ENCODE measurements at places on chromosomes 6 and 20. TPM values are rescaled to one million over a fixed set of nuclear protein-coding genes. Genes with fewer than 3 reads are reported as not detected.

Gene MAFB
- total RNA-seq = 6.1 TPM

Gene SLC22A7
- total RNA-seq = not detected

Gene C2
- 0.71 TPM for total RNA-seq

Gene B3GALT4
- total RNA-seq = 2.7 TPM

Gene PLG
- not detected for total RNA-seq

Gene RBPJL
- not detected for total RNA-seq

Gene EMILIN3
- total RNA-seq = not detected

Gene DHX35
- total RNA-seq = 11.1 TPM

Gene DNAH8
- total RNA-seq = under 0.01 TPM

Gene BEND6
- total RNA-seq = 3.5 TPM

Gene OPRM1
- not detected for total RNA-seq

Gene SLC22A2
- total RNA-seq = not detected

Gene LIN28B
- not detected for total RNA-seq

Gene DLK2
- total RNA-seq = 4.8 TPM

Gene MRAP2
- total RNA-seq = under 0.01 TPM

Gene NAPB
- 10.6 TPM for total RNA-seq

Gene CENPB
- 67.3 TPM for total RNA-seq

Gene TINAG
- total RNA-seq = not detected

Gene MDFI
- 67.1 TPM for total RNA-seq

Gene C6orf15
- 0.34 TPM for total RNA-seq

Gene SH3BGRL2
- total RNA-seq = 12.2 TPM

Gene IFNGR1
- 264 TPM for total RNA-seq

Gene RPL10A
- total RNA-seq = 1,863 TPM

Gene CASP8AP2
- total RNA-seq = 9.9 TPM

Gene KIAA1755
- total RNA-seq = not detected

All from nasal cavity respiratory epithelium epithelial cell of viscerocranial mucosa (primary cell).